Sciatic nerve (tissue), 2 donors: ENCODE measurements at places on chromosomes 13 and 19. TPM values are rescaled to one million over a fixed set of nuclear protein-coding genes. Genes with fewer than 3 reads are reported as not detected.

Gene PNMA8B
- 3.6 TPM for total RNA-seq

Gene EBI3
- 3.0 TPM for total RNA-seq

Gene FREM2
- total RNA-seq = 9.2 TPM

Gene NAPSA
- 3.4 TPM for total RNA-seq

Gene GRIK5
- 9.2 TPM for total RNA-seq

Gene C19orf33
- total RNA-seq = 25.8 TPM

Gene TNNI3
- total RNA-seq = not detected
